Neural progenitor cell (in vitro differentiated cells): ENCODE measurements at places on chromosomes 13 and 19.

DNA sequence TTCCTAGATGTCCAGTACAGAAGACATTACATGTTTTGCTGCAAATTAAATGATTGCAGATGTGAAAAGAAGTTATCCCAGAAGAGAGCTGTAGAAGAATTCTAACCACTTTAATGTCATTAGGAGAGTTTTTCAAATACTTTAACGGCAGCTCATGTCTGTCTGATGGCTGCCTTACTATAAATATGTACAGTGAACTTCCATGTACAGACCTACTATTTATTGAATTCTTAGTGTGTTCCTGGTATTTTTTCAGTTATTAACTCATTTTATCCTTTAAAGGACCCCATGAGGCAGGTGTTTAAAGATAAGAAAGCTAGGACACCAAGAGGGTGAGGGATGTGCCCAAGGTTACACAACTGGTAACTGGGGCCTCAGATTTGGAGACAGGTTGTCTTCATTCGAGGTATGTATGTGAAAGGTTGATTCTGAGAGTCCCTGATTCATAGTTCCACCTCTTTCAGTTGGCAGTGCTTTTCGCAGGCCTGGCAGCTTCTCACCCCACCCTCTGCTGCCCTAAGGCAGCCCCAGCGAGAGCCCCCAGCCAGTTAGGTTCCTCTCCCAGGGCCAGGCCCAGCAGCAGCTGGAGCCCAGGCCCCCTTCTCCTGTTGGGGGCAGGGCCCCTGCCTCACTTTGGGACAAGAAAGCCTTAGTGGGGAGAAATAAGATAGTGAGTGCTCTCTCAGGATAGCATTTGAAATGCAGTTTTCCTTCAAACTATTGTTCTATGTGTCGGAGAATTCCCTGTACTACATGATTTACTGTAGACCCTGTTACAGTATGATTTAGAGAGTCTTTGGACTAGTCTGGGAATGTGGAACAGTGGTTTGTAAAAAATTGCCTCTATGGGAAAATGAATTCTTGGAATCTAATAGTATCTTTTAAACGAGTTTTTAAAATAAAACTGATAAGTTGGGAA is 67.7 kb upstream of the TEX29 start:
- no peak for DNase-seq

DNA sequence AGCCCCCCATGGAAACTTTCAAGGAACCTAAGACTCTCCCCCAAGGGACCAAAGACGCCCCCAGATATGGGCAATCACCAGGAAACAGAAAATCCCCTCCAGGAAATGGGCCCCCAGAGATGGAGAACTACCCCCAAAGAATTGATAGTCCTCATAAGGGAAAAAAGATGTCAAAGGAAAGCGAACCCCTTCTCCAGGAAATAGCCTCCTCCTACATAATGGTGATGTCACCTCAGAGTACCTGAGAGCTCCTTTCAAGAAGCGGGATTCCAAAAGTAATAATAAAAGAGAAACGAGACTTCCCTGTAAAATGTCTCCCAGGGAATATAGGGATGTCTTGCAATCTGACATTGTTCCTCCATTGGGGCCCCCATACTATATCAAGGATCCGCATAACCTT is 1.1 kb downstream of the CDKN2D start:
- DNase-seq, result no peak

DNA sequence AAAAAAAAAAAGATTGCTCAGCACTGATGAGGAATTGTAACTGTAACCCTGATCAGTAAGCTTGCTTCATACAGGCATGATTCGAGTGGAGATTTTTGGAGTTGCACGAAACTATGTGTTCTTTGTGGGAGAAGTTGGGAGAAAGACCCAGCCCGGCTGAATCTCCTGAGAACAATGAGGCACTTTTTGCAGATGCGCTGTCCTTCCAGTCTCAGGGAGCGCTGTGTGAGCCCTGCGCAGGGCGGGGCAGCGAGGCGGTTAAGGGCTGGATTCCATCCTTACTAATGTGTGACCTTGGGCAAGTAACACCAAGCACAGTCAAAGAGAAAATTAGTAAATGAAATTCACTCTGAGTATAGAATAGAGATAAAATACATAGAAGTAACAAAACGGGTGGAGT is 76.9 kb downstream of the SIPA1L3 start:
- DNase-seq, result no peak

- DNase-seq, result peak; percentile 76
Measured at GRCh38 chr13:50129706-50130122, 114.5 kb downstream of the KCNRG start.

DNA sequence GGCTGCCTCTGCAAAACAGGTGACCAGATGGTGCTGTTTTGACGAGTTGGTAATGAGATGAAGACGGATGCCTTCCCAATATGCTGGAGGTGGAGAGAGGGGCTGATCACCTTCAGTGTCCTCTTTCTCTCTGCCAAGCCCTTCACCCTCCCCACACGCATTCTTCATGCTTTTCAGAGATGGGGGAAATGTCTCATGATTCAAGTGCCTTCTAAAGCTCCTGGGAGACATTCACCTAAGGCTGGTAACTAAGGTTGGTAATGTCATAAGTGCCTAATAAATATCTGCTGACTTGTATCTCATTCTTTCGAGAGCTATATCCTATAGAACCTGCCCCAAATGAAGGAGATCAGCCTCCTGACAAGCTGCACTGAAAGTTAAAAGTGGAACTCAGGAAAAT is 86.2 kb upstream of the MBNL2 start:
- no peak for DNase-seq

- no peak for DNase-seq
Measured at GRCh38 chr19:19542507-19542906, 4.4 kb downstream of the CILP2 start.

DNA sequence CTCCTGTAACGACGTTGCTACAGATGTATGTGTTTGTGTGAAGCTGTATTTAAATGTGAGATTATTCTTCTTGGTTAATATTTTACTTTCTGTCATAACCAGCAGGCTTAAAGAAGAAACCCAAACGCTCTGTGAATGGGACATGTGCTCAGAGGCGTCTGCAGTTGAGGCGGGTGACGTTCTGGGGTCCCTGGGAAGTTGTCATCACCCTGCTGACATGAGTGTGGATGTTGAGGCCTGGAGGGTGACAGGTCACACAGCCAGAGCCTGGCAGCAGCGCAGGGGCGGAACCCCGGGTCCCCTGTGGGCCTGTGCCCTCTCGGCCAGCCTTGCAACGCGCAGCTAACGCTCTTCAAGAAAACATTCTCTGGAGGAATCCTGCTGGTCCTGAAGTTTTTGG is 16.6 kb downstream of the RASA3 start:
- no peak for DNase-seq

GRCh38 chr19:49488046-49488862 is 846 bp downstream of the RPL13A start:
- DNase-seq, result peak; percentile 85

DNA sequence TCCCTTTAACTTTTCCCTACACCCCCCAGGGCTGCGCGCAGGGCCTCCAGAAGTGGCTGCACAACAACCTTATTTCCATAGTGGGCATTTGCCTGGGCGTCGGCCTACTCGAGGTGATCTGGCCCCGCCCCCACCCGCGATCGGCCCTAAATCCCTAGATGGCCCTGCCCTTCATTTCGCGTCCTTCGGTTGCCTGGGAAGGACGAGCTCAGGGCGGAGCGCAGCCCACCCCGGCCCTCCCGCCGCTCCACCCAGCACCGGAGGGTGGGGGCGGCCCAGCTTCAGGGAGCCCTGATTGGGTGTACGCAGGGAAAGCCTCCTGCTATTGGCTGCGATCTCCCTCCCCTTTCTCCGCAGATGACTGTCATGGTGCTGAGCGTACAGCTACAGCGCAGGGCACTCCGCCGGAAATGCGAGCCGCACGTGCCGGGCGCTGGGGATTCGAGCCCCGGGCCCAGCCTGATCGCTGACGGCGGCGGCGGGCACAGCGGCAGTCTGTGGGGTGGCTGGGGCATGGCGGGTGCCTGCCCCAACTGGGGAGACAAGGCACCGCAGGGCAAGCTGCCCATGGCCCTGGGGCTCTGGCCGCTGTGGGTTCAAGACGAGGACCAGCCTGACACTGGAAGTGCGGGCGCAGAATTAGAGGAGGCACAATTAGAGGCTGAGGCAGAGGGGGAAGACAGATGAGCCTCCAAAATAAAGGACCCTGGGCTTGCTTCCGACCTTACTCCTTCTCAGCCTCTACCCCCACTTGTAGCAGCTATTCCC is 4.3 kb downstream of the CD37 start:
- peak; percentile 97 for DNase-seq

GRCh38 chr19:35710784-35711723 is 6.7 kb downstream of the ZBTB32 start:
- DNase-seq, result no peak

DNA sequence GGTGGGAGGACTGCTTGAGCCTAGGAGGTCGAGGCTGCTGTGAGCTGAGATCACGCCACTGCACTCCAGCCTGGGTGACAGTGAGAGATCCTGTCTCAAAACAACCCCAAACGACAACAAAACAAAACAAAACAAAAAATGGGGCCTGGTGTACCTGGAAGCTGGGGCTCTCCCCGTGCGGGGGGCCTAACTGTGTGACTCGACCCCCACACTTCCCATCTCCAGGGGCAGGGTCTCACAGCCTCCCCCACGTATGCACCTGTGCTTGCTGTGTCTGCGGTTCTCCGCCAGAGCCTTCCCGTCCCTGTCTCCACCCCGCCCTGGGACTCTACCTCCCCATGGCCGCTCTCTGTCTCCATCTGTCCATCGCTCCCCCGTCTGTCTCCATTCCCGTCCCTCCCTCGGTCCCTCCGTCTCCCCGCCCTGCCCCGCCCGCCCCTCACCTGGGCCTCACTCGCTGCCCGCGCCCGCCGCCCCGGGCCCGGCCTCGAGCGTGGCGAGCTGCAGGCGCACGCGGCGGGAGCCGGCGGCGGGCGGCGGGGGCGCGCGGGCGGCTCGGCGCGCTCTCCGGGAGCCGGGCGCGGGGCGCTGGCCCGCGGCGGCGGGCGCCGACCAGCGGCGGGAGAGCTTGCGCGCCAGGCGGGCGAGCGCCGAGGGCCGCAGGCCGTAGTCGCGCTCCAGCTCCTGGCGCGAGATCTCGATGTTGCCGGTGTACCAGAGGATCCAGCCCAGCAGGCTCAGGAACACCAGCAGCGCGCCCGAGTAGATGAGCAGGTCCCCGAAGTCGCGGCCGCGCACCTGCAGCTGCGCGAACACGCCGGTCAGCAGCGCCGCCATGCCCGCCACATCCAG is 587 bp downstream of the TMEM238 start:
- peak; percentile 88 for DNase-seq

DNA sequence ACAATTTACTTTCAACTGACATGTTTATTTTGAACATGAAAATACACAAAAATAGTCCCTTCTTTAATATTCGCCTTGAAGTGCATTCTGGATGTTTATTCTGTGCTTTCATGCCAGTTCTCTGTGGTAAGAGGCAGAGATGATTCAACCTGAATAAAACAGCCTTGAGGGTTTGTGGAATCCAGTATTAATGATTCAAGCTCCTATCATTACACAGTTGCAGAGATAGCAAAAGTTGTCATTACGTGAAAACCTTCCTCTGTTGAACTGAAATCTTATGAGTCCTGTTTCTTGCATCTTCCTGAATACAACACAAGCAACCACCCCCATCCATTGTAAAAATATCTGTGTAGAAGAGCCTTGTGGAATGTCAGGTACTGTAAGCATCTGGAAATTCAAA is 142.3 kb upstream of the HTR2A start:
- DNase-seq, result no peak

GRCh38 chr13:92224825-92225224 is 826.4 kb downstream of the GPC5 start:
- DNase-seq, result no peak

DNA sequence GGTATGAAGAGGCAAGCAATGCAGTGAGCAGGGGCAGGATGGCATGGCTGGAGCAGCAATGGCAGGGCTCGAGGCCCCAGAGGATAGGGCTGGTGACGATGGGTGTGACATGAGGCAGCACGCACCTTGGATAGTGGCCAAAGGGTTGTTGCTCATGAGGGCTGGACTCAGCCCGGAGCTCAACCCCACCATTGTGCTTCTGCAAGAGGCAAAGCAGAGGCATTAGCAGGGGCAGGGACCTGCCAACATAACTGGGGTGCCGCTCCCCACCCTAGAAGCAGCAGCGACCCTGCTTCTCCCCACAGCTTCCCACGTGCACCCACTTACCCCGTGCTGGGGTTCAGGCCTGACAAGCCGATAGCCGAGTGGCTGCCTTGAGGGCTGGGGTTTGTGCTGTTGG is 15.8 kb downstream of the ZNF574 start:
- no peak for DNase-seq

GRCh38 chr19:2055931-2056836 is 5.1 kb upstream of the MKNK2 start:
- DNase-seq, result no peak

DNA sequence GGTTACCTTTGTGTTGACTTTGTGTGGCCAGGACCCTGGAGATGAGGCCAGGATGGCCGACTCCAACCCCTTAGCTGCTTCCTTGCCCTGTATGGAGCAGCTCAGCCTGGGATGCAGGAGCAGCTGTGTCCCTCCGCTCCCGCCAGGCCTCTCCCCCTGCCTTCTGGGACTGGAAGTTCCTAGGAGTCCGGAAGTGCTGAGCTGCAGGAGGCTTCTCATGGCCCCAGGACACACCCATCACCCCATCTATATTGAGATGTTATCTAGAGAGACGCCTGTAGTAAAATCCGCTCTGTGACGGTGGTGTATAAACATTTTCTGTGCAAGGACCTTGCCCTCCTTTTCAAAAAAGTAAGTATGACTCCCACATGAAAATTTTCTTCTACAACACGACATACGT is 27.0 kb downstream of the WTIP start:
- no peak for DNase-seq

GRCh38 chr13:43445668-43446067 is 341.1 kb downstream of the ENOX1 start:
- no peak for DNase-seq

- DNase-seq, result no peak
Measured at GRCh38 chr13:97376981-97377380, 57.0 kb upstream of the RAP2A start.

GRCh38 chr13:95388420-95389079 is 87.3 kb upstream of the ABCC4 start:
- DNase-seq, result no peak

DNA sequence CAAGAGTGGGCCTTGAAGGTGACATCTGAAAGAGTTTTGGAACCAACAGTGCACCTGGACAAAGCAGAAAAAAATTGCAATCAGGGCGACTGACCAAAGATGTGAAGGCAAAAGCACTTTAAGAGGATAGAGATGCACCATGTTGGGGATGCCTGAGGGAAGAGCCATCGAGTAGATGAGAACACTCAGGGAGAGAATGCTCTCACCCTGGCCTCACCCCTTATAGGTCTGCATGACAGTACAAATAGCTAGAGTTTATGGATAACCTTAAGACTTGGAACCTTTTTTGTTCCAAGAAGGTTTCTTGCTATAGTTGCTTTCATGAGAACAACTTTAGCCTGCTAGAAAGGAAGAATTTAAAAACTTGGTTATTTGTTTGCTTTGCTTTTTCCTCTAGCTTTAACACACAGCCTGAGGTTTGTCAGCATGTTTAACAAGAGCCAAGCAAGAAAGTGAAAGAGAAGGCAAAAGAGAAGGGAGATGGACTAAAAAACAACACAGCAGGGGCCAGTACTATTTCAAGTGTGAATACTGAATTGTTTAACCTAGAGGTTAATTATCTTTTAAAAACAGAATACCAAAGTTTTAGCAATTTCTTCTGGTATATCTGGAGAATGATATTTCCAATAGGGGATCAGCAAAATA is 418.9 kb downstream of the DIAPH3 start:
- DNase-seq, result no peak

GRCh38 chr19:33866696-33867095 is 70.0 kb downstream of the KCTD15 start:
- DNase-seq, result no peak
